ENCODE measurements at places on chromosomes 5 and 9.
A peak's percentile ranks its signal among the peaks of the same experiment; 100 is the strongest.

DNA sequence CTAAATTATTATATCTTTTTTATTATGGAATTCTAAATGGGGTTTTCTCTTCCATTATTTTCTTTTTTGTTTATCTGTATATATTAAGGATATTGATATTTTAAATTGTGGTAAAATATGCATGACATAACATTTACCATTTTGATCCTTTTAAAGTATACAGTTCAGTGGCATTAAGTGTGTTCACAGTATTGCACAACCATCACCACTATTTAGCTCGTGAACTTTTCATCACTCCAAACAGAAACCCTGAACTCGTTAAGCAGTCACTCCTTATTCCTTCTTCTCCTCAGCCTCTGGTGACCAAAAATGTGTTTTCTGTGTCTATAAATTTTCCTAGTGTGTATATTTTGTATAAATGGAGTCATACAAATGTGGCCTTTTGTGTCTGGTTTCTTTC lies 188.2 kb downstream of the CCDC171 start:
- no peak for DNase-seq

- DNase-seq: no peak
Measured at GRCh38 chr5:57299986-57300385, 126.1 kb downstream of the GPBP1 start.

- no peak for DNase-seq
Measured at GRCh38 chr5:68531970-68532369, 316.4 kb downstream of the PIK3R1 start.

DNA sequence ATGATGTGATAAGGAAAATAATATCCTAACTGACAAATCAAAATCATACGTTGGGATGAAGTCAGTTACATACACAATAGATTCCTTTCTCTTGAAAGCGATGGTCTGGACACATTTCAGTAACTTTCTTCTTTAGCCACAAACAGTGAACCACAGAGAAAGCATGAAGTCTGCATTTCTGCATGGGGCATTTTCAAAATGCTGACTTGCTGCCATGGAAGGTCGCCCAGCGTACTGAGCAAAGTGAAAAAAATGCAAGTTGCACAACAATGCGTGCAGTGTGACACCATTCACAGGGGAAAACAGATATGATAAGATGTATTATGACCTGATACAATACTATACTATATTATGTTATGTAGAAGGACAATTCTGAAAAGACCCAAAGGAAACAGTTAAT lies 146.3 kb downstream of the SNX18 start:
- DNase-seq: peak; percentile 72

DNA sequence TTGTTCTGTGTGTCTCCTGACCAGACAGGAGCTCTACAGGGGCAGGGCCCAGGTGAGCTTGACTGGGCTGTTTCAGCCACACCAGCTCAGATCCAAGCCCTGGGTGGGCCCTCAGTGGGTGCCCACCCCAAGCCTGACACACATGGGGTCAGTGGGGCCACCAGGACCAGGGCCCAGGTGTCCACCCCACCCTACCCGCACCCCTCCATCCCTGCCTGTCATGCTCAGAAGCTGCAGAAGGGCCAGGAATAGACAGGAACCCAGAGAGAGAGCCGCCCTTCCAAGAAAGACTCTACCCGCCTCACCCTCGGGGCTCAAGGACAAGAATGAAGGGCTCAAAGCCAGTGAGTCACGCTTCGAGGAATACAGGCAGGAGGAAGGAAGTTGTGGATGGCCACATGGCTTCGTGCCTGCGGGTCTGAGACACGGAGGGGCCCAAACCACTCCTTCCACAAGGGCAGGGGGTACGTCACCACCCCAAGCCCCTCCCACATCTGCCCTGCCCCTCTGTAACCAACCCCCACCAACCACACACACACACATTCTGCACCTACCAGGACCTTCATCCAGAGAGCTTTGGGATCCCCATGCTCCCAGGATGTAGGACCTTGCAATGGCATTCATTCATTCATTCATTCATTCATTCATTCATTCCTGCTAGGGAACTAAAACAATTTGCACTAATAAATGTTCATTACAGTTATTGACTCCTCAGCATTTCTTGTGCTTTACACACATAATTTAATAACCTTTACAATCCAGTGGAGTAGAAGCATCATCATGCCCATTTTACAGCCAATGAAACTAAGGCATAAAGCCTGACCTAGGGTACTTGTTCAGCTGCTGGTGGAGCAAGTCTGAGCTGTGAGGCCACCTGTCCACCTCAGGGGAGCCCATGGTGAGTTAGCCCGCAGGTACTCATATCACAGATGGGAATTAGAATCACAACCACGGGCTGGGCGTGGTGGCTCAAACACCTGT lies 55.9 kb upstream of the STXBP1 start:
- peak; percentile 86 for DNase-seq

DNA sequence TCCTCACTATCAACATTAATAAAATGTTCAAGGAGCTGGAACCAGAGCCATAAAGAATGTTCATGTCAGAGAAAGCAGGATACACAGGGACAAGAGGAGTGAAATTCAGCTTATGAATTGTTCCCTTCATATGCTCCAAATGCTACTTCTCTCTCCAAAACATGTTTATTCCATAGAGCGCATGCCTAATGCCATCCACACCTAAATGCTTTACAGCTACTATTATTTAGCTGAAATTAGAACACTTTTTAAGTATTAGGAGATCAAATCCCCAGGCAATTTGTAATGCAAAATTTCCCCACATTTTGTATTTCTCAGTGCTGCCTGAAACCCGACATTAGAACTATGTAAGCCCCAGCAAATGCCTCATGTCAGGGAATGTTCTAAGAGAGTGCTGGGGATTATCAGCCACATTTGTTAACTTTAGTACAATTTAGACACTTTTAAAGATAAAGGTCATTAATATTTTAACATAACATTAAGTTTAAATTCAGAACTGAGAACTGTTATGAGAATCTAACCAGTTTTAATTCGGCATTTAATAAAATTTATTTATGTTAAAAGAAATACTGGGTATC lies 75.5 kb downstream of the PPP2R2B start:
- DNase-seq: no peak

GRCh38 chr5:86613455-86613854 lies 4.3 kb upstream of the COX7C start:
- no peak for DNase-seq

GRCh38 chr9:92064711-92065110 lies 50.5 kb downstream of the SPTLC1 start:
- no peak for DNase-seq

DNA sequence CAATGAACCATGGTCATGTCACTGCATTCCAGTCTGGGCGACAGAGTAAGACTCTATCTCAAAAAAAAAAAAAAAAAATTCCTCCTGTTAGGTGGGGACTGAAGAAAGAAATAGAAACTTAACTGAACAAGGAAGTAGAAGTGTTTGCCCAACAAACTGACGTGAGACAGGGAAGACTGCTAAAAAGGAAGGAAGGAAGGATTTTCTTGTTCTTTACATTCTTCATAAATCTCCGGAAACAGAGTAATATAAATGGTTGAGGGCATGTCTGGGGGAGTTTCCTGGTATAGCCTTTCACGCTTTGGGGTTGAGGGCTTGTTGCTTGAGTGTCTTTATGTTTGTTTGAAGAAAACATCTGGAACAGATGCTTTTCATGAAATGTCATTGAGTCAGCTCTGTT lies 3.1 kb downstream of the TOR1B start:
- DNase-seq: no peak

- DNase-seq: no peak
Measured at GRCh38 chr5:105616599-105616998, 2054.0 kb upstream of the NUDT12 start.

- DNase-seq: no peak
Measured at GRCh38 chr9:98128316-98128715, 9.3 kb upstream of the TRIM14 start.

DNA sequence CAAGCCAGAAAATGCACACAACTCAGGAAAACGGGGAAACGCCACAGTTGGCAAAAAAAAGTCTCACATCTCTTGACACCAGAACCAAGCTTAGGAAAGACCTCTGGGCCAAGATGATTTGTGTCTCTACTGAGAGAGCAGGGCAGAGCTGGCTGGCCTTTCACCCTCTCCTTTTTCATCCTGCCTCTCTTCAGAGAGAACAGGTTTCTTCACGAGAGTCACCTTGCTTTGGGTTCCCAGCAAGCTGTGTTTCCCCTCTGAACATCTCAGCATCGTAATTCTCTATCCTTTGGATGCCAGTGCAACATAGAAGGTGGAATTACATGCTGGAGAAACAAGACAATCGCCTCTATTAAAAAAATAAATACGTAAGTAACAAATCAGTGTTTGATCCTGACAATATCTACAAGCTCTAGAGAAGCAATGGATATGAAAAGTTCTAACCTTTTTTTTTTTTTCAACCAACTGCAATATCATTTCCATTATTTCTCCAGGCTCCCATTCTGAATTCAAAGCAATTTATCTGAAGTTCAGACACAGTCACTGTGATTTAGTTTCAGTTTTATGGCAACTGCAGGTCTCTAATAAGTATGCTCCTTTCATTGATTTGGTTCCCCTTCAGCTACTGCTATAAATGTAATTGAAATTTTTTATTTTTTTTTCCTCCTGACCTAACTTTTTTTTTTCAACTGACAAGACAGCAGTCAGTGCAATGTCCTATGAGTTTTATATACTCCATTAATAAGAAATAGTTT lies 708.6 kb downstream of the DTWD2 start:
- no peak for DNase-seq

DNA sequence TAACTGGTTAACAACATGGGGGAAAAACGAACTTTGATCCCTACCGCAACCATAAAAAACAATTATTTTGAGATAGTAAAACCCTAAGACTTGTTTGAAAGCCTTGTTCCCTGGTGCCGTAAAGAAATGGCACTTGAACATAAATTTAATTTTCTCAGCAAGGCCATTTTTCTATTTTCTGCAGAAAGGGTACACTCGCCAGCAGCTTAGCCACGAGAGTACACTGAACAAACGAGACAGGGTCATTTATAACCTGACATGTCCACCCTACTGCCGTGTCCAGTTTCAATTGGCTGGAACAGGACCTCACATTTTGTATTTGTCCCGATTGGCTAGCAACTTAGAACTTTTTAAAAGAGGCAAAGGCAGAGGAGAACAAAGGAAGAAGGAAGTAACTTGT lies 26.8 kb downstream of the FBXW11 start:
- no peak for DNase-seq

DNA sequence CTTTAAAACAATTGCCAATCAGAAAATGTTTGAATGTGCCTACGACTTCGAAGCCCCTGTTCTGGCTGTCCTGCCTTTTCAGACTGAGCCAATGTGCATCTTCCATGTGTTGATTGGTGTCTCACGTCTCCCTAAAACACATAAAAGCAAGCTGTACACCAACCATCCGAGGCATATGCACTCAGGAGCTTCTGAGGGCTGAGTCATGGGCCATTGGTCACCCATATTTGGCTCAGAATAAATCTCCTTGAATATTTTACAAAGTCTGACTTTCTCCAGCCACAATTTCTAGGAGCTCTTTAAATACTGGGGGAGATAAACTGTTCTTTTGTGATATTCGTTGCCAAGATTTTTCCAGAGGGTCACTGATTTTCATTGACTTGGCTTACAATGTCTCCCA lies 53.9 kb downstream of the C9orf57 start:
- no peak for DNase-seq

GRCh38 chr5:2753452-2754420 lies 2.3 kb upstream of the IRX2 start:
- DNase-seq: no peak

DNA sequence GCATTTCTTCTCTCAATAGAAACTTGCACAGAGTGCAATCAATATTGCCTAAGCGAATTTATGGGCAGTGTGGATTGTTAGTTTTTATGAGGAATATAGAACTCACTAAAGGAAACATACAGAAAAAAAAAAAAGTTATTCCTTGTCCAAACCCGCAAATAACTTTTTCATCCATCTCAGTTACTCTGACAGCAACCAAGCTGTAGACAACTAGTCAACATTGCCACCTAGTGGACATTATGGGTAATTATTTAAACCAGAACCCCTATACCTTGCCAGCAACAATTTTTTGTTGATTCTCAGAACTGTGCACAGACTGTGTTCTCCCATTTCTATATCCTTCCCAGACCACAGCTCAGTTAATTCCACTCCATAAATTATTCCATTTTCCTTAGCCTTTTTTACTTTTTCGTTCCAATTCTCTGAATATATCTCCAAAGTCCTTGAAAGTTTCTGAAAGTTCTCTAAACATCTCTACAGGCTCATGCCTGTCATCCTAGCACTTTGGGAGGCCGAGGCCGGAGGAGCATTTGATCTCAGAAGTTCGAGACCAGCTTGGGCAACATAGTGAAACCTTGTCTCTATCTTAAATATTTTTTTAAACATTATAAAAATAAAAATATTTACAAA lies 2.6 kb upstream of the AFAP1L1 start:
- DNase-seq: no peak

DNA sequence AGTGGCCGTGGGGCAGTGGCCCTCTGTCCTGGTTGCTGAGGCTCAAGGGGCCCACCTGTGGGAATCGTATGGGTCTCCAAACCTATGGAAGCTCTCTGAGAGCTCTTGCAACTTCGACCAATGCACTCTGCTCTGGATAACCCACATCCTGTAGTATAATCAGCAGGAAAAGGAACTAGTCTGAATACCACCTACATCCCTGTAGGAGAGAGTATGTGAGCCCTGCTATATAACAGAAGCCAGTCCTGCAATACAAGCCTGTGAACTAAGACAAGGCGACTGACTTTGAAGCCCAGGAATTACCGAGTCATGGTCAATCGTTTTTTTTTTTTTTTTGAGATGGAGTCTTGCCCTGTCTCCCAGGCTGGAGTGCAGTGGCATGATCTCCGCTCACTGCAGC lies 29.8 kb upstream of the BICD2 start:
- DNase-seq: no peak

DNA sequence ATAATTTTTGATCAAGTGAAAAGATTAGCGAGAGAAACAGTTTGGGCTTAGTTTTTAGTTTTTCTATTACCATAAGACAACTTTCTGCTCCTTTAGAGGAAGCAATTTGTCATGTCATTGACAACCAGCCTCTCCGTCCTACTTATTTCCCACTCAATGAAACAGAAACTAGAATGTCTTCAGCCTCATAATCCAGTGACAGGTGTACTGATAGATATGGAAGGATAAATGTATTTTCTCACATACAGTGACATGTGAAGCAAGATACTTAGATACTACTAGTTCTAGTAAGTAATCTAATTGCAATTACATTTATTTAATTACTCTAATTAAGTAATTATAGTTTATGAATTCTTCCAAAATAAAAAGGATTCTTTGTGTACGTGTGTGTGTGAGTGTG lies 429.7 kb downstream of the CDH10 start:
- no peak for DNase-seq

DNA sequence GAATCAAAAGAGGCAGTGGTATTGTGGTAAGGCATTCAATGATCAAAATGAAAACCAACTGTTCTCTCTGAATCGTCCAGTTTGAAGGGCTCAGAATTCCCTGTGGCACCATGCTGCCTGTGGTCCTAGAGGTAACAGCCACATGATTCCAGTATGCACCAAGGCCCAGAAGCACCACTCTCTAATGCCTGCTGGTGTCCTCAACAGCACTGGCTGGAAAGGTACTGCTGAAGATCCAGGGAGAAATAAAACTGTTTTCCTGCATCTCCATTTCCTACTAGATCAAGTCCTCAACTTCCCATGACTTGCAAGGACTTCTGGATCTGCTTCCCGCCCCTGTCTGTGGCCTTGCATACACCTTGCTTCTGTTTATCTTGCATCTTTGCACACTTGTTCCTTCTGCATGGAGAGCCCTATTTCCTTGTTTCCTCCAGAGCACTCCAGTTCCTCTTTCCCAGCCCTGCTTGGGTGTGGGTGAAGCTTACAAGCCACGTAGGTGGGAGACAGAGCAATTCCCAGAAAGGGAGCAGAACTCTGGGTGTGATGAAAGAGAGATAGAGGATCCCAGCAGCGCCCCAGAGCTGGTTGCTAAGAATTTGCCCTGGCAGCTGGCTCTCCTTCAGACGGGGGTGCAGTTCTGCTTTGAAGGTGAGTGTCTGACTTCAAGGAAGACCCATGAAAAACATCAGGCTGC lies 41.0 kb upstream of the EQTN start:
- DNase-seq: no peak
